ENCODE measurements at places on chromosomes 7 and 10. TPM values are rescaled to one million over a fixed set of nuclear protein-coding genes. Genes with fewer than 3 reads are reported as not detected.

The CLCN1 gene
- not detected for total RNA-seq

DNA sequence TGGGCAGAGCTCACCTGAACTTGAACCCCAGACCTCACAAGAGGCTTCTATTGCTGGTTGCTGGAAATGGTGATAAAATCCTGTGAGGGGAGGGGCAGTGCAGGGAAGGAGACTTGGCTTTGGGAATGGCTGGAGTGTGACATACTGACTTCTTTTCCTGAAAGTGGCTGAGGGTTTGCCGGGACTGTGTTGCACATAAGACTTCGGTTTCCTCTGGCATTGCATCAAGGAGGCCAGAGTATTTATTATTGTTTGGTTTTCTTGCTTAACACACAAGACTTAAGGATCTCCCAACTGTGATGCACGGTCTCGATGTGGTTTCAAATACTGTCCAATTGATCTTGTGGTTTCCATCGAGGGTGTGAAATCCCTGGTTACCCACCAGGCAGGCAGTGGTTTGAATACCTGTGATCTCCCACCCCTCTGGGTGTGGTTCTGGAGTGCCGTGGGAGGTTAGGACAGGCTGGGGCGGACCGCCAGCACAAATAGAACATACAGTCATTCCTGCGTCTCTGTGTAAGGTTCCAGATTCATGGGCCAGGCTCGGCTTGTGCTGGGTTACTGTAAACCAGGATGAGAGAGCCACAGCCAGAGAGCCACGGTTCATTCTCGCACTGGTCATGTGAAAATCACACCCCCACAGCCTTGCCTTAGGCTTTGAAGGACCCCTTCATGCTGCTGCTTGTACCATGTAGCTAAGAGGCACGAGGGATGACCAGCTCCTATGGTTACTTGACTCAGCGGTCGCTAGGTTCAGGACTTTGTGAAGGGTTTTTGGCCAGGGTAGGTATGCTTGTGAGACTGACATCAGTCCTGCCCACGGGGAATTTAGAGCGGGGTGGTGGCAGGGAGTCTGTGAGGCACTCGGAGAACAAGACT, 39.2 kb downstream of the WBP1L start:
- DNase-seq, result peak; percentile 77
- no peaks in the 10 kb centered on the region for H3K27me3 ChIP-seq
- no peaks in the 10 kb centered on the region for H3K36me3 ChIP-seq
- H3K27ac ChIP-seq, result peak overlapping the region; percentile 99
- H3K4me1 ChIP-seq, result peaks cover 100% of the 10 kb centered on the region

- H3K27ac ChIP-seq, result peak overlapping the region; percentile 43
- no peak overlapping the region for H3K4me3 ChIP-seq
- no peak for DNase-seq
- H3K27me3 ChIP-seq, result no peaks in the 10 kb centered on the region
- peaks cover 5% of the 10 kb centered on the region for H3K36me3 ChIP-seq
Observed at GRCh38 chr7:131057015-131057793, 270.5 kb upstream of the MKLN1 start.

- DNase-seq, result no peak
- H3K4me3 ChIP-seq, result no peak overlapping the region
Observed at GRCh38 chr7:28151965-28152364, 28.6 kb downstream of the JAZF1 start.

DNA sequence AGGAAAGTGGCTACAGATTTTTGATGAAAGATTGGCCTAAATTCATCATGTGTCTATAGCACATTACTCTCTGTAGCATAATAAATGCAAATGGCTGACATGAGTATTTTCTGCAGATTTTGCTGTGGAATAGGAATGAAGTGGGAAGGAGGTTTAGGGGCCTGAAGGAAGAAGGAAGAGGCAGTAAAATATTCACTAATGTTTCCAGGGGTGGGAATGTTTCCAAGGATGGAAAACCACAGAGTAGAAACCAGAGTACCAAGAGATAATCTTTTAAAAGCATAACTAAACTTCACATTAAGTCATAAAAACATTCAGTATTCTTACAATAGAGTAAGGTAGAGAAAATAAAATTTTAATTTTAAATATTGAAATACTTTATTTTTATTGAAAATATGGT, 267.8 kb downstream of the BICC1 start:
- peak overlapping the region; percentile 51 for H3K27ac ChIP-seq
- peaks cover 4% of the 10 kb centered on the region for H3K27me3 ChIP-seq
- no peak for DNase-seq
- peaks cover 40% of the 10 kb centered on the region for H3K4me1 ChIP-seq

The PIK3AP1 gene
- total RNA-seq, result 5.4 TPM

The GSTO2 gene
- total RNA-seq, result 0.80 TPM

The MCM10 gene
- 0.08 TPM for total RNA-seq

DNA sequence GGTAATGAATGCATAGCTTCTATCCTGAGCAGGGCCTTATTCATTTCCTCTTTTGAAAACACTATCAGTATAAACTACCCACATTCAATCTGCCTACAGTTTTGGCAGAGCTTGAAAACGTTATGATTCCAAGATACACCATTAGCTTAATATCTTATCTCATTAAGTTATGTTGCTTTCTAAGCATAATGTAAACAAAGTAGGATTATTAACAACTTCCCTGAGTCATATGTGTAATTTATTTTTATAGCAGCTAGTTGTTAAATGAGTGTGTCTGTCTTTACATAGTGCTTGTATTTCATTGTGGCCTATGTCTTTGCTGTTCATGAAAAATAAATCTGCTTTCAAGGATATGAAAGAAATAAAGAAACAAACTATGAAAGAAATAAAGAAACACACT, 106.2 kb upstream of the DLX6 start:
- H3K4me1 ChIP-seq, result no peaks in the 10 kb centered on the region
- no peak for DNase-seq
- H3K27ac ChIP-seq, result no peak overlapping the region
- H3K36me3 ChIP-seq, result no peaks in the 10 kb centered on the region
- H3K27me3 ChIP-seq, result peaks cover 6% of the 10 kb centered on the region

DNA sequence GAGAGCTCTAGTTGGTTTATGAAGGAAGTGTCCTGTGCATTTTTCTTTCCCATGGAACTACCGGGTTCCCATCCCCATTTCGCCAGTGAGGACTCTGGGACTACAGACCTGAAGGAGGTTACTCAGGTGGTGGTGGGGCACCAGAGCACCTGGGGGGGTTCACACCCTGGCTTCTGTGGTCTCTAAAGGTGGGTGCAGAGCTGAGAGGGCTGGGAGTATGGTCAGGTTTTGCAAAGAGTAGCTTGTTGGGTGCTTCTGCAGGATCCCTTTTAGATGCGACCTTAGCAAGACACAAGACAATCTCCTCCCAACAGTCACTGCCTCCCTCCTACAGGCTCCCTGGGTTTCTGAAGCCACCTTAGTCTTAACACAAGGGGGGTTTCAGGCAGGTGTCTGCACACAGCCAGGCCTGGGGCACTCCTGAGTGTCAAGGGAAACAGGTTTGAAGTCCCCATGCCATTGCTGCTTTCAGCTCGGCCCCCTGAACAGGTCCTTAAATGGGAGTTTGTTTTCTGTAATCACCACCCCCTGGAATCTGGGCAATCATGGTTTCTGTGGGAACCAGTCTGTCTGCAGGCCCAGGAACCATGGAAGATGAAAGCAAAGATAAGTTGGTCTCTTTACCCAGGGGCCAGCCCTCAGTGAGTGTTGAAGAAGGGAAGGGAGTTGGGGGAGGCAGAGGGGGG, 9.9 kb upstream of the CXCL12 start:
- H3K4me3 ChIP-seq, result no peak overlapping the region
- no peaks in the 10 kb centered on the region for H3K36me3 ChIP-seq
- peaks cover 17% of the 10 kb centered on the region for H3K27me3 ChIP-seq
- DNase-seq, result no peak

GRCh38 chr7:46318276-46318675, 397.2 kb upstream of the IGFBP3 start:
- H3K4me1 ChIP-seq, result no peaks in the 10 kb centered on the region
- H3K27me3 ChIP-seq, result peaks cover 5% of the 10 kb centered on the region
- no peak overlapping the region for H3K27ac ChIP-seq
- no peak for DNase-seq
- H3K36me3 ChIP-seq, result no peaks in the 10 kb centered on the region

GRCh38 chr7:154726368-154726767, 276.6 kb downstream of the PAXIP1 start:
- peaks cover 23% of the 10 kb centered on the region for H3K27me3 ChIP-seq
- H3K4me3 ChIP-seq, result no peak overlapping the region
- no peak for DNase-seq
- no peaks in the 10 kb centered on the region for H3K4me1 ChIP-seq
- no peaks in the 10 kb centered on the region for H3K36me3 ChIP-seq
- no peak overlapping the region for H3K27ac ChIP-seq

The PILRA gene
- total RNA-seq, result 2.0 TPM

The ELMO1 gene
- total RNA-seq, result 10.0 TPM

GRCh38 chr10:127715782-127716378, 21.1 kb upstream of the FOXI2 start:
- no peaks in the 10 kb centered on the region for H3K4me1 ChIP-seq
- no peak for DNase-seq
- no peaks in the 10 kb centered on the region for H3K36me3 ChIP-seq
- H3K27ac ChIP-seq, result no peak overlapping the region
- peaks cover 53% of the 10 kb centered on the region for H3K27me3 ChIP-seq
- H3K4me3 ChIP-seq, result no peak overlapping the region

GRCh38 chr10:86757113-86757972, 924 bp downstream of the BMPR1A start:
- peaks cover 87% of the 10 kb centered on the region for H3K4me1 ChIP-seq
- no peaks in the 10 kb centered on the region for H3K36me3 ChIP-seq
- peaks cover 81% of the 10 kb centered on the region for H3K27me3 ChIP-seq
- peak overlapping the region; percentile 99 for H3K27ac ChIP-seq
- DNase-seq, result peak; percentile 25

- H3K4me3 ChIP-seq, result peak overlapping the region; percentile 62
- peak overlapping the region; percentile 84 for H3K27ac ChIP-seq
- H3K4me1 ChIP-seq, result peaks cover 64% of the 10 kb centered on the region
- DNase-seq, result no peak
Observed at GRCh38 chr7:44310221-44310848, 15.1 kb downstream of the CAMK2B start.

GRCh38 chr7:33050535-33051318, 11.8 kb downstream of the NT5C3A start:
- DNase-seq, result no peak
- no peaks in the 10 kb centered on the region for H3K36me3 ChIP-seq
- H3K27me3 ChIP-seq, result no peaks in the 10 kb centered on the region
- H3K27ac ChIP-seq, result peak overlapping the region; percentile 55

GRCh38 chr7:36742911-36743775, 18.8 kb upstream of the AOAH start:
- H3K4me3 ChIP-seq, result no peak overlapping the region
- DNase-seq, result no peak
- no peaks in the 10 kb centered on the region for H3K27me3 ChIP-seq
- no peaks in the 10 kb centered on the region for H3K36me3 ChIP-seq

The SEMA3A gene
- total RNA-seq, result 1.9 TPM

The SPDYE9 gene
- total RNA-seq, result not detected

The PCDH15 gene
- 0.19 TPM for total RNA-seq

- no peak for DNase-seq
- H3K27me3 ChIP-seq, result no peaks in the 10 kb centered on the region
- H3K27ac ChIP-seq, result no peak overlapping the region
- H3K36me3 ChIP-seq, result no peaks in the 10 kb centered on the region
Observed at GRCh38 chr10:91046869-91047268, 126.0 kb upstream of the ANKRD1 start.

The KIF11 gene
- 0.96 TPM for total RNA-seq

The ARHGAP22 gene
- 3.8 TPM for total RNA-seq

- H3K36me3 ChIP-seq, result no peaks in the 10 kb centered on the region
- H3K27me3 ChIP-seq, result no peaks in the 10 kb centered on the region
- no peak for DNase-seq
- no peak overlapping the region for H3K4me3 ChIP-seq
- no peak overlapping the region for H3K27ac ChIP-seq
Observed at GRCh38 chr7:106777674-106778299, 87.3 kb upstream of the PIK3CG start.

GRCh38 chr10:103582331-103583123, 89.0 kb downstream of the NEURL1 start:
- H3K27me3 ChIP-seq, result peaks cover 54% of the 10 kb centered on the region
- H3K4me3 ChIP-seq, result no peak overlapping the region
- H3K27ac ChIP-seq, result no peak overlapping the region
- peaks cover 4% of the 10 kb centered on the region for H3K36me3 ChIP-seq
- no peak for DNase-seq
- peaks cover 21% of the 10 kb centered on the region for H3K4me1 ChIP-seq

The ZNF488 gene
- total RNA-seq, result 0.05 TPM

DNA sequence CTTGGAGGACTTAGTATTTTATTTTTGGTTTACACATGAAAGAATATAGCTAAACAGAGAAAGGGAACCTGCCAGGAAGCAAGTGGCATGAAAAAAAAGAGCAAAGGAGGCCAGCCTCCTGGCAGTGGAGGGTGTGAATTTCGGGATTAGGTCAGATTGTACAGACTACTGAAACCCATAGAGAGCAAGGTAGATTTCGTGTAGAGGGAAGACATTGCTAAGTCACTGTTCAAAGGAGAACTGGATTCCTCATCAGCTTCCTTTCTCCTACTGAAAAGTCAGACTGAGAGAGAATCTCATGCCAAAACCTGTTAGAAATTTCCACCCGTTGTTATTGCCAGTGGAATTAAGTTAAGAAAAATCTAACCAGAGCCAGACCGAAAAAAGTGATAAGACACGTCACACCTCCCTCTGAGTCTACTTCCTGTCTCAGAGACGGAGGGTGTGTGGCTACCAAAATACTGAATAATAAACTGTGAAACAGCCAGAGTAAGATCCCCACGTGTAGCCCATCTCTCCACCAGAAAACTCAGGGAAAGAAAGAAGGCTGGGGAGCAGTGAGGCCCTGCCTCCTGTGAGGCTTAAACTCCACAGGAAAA, 118.8 kb downstream of the SKIDA1 start:
- H3K36me3 ChIP-seq, result no peaks in the 10 kb centered on the region
- no peak overlapping the region for H3K4me3 ChIP-seq
- no peak for DNase-seq
- no peak overlapping the region for H3K27ac ChIP-seq

DNA sequence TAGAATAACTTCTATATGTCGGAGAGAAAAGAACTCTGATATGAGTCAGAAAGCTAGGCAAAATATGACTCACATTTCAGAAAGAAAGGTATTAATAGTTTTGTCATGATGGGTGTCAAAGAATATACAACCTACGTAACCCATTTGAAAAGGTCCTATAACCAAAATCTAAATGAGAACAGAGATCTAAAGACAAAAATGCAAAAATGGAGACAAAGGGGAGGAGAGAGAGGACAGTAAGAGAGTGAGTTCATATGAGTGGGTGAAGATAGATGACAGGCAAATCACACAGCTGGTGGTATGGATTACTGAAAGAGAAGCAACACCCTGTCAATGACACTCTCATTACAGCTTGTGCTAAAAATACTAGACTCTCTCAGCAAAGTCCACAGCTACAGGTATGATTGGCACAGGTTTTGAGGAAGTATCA, 25.6 kb downstream of the ANKMY2 start:
- no peak for DNase-seq
- H3K4me3 ChIP-seq, result no peak overlapping the region
- H3K4me1 ChIP-seq, result peaks cover 7% of the 10 kb centered on the region
- H3K27me3 ChIP-seq, result no peaks in the 10 kb centered on the region
- peaks cover 85% of the 10 kb centered on the region for H3K36me3 ChIP-seq

Data from left ventricle myocardium inferior (tissue), 1 donor.